ENCODE measurements at places on chromosomes 5 and 9.
A peak's percentile ranks its signal among the peaks of the same experiment; 100 is the strongest.

DNA sequence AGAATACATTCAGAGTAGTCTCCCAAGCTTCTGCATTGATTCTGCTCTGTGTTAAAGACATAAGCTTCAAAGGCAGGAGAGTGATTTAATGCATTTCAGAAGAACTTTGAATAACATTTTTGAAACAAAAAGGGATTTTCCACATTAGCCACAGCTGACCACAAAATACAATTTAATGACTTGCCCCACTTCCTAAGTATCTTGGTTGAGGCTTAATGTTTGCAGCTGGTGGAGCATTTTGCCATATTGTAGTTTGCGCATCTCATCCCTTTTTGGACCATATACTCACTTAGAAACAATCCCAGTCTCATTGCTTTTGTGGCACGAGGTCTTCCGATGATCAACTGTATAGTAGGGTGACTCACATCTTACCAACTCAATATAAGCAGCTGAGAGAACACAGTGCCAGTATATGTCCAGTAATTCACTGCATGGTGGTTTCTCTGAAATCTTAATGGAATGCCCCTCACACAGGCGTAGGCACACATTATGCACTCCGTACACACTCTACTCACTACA lies 455.8 kb upstream of the PTGER4 start:
- DNase-seq, result peak; percentile 77

- no peak for DNase-seq
Measured at GRCh38 chr5:126837906-126838539, 61.1 kb downstream of the LMNB1 start.

DNA sequence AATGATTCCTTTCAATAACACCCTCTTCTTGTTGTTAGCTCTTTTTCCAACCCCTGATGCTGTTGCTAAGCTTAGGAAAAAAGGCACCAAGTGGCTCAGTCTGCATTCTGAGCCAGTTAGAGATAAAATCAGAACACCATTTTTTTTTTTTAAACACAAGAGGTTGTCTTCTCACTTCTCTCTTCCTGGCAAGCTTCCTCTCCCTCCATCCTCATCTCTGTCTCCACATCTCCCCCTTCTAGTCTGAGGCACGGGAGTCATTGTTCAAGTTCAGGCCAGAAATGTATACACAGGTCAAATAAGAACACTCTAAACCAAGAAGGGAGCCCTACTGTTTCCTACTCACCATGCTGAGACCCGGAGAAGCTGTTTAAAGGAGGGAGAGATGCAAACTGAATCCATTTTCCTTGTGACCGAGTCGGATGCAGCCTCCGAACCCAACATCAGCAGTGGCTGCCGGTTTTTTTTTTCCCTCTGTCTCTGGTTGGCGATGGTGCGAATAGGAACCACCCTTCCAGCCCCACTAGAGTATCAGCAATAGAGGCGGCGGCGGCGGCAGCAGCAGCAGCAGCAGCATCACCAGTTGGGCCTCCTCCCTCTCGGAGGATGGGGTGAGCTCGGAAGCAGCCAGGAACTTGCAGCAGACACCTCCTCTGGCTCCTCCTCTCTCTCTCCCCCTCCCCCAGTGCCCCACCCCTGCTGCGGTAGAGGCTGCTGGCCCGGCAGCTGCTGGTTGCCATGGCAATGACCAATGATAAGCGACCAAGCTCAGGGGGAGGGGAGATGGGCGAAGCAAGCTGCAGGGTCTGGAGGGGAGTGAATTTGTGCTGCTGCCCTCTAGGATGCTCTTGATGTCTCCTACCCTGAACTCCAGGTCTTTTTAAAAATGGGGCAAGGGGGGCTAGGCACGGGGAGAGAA lies at the start of gene JAKMIP2:
Gene JAKMIP2, minus strand, starts transcription at position 619 of the 919 bp plus-strand sequence. CDS start 110,922 bp downstream, outside the sequence.
- DNase-seq, result peak; percentile 96

DNA sequence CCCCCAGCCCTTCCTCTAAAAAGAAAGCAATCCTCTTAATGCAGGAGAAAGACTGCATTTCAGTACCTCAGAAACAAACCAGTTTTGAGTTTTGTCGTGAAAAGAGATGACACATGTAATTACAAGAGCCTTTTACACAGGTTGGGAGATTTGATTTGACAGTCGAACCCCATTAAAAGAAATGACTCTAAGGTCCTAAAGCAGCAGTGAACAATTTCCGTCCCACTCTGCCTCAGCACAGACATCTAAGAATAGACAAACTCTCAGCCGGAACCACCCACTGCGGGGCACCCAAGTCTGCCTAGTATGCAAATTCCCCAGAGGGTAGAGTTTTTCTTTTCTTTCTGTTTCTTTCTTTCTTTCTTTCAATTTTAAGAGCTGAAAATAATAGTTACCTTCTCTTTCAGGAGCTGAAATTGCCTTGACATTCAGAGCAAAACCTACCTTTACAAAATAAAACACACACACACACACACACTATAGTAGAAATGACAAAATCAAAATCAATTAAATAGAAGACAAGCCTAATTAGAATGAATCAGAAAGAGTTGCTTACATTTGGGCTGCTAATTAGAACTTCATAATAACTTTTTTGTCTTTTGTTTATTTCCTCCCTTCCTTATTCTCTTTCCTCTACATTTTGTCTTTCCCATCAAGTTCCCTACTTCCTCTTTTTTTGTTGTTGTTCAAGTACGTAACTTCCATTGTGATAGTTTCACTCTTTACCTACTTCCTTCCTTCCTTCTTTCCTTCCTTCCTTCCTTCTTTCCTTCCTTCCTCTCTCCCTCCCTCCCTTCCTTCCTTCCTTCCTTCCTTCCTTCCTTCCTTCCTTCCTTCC lies 65.1 kb downstream of the BASP1 start:
- DNase-seq, result no peak

GRCh38 chr9:5749306-5749705 lies 83.6 kb downstream of the ERMP1 start:
- no peak for DNase-seq

DNA sequence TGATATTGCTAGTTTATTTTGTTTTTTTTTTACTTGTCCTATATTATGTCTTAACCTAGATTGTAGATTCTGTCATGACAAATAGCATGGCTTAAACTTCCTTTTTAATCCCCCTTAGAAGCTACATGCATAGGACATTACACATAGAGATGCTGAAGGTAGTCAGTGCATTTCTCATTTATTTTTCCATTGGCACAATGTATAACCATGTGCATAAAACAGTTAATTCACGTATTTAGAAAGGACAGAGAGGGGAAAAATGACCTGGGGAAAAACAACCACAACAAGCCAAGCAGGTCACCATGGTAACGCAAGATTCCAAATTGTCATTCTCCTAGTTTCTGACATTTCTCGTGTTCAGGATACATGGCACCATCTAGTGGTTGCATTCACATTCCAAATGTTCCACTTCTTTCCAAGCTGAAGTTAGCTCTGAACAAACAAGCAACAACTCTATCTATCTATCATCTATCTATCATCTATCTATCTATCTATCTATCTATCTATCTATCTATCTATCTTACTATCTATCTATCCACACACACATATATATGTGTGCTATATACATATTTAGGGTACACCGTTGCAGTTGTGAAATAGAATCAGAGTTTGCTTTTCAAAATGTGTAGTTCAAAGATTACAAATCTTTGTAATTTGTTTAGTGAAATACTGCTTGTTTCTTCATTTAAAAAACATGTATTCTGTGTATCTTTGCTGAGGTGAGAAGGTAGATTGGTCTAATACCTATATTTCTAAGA lies 487.2 kb upstream of the ST8SIA4 start:
- DNase-seq, result peak; percentile 3

GRCh38 chr9:89000371-89000781 lies 9.1 kb downstream of the S1PR3 start:
- no peak for DNase-seq

DNA sequence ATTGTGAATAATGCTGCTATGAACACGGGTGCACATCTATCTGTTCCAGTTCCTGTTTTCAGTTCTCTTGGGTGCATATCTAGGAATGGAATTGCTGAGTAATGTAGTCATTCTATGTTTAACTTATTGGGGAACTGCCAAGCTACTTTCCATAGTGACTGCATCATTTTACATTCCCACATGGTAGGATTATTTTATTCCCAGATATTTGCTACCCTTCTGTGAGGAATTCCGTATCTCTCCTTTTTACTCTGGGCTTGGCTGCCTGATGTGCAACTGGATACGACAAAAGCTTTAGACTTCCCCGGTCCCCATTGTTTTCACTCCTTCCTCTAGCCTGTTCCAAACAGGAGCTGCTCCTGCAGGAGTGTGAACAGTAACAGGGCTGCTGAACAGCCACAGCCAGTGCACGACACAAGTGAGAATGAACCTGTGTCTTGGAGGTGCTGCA lies 7.2 kb downstream of the TAS2R1 start:
- no peak for DNase-seq

DNA sequence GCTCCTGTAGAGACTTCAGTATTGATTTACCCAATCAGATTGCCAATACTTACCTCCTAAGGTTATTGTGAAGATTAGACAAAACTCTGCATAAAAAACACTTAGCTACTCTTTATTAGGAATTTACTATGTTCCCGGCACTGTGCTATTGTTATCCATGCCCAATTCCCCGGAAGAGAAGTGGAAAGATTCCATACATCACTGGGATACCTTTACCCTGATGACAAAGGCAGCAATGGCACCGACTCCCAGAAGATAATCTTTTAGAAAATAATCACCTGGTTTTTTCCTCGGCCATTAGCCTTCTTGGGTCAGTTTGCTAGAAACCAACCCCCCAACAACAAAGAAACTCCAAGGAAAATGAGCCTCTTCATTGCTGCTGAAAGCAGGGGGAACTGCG lies 226.0 kb downstream of the SNX18 start:
- no peak for DNase-seq

DNA sequence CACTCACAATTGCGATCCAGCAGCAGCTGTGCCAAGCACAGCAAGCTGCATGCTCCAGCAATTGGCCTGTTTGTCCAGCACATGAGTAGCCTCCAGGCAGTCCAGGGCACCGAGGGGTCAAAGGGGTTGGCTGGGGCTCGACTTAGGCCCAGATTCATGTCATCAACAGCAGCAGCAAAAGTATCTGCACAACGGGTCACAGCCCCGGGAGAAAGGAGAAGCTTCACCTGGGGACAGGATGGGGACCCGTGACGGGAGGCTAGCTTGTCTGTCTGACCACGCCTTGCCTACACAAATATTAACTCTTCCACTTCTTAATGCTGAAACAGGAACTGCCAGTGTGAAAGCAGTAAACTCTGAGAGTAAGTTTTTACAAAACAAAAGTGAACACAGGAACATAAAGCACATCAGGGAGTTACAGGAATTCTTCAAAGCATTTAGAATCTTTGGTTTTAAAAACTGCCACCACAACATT lies 191.2 kb downstream of the PIK3R1 start:
- no peak for DNase-seq

DNA sequence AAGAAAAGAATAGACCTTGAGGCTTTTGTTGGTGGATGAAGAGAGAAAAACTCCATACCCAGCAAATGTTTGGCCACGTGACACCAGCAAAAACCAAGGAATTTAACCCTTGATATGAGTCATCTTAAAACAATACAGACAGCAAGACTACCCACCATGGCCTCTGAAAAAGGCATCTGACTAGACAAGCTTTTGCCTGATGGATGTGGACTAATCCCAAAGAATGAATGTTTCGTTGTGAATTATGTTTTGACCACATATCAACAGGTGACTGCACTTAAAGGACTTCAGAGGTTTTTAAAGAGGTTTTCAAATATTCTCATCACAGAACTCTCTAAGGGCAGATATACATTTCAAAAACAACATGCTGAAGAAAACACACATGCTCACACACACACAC lies 33.0 kb upstream of the SLC1A3 start:
- no peak for DNase-seq

DNA sequence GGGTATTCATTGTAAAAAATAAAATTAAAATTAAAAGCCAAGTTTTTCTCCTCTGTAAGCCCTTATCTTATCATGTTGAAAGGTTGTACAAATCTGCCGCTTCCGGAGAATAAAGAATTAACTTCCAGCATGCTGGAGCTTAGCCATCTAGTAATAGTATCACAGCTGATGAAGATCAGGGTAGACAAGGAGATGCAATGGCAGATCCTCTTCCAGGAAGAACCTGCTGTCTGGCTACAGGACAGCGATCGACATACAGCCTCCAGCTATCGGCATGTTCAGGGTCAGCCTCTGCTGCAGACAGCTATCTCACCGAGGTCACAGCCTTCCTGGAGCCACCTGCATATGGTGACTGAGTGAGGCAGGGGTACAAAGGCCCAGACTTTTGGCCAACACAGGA lies 82.6 kb downstream of the MED27 start:
- no peak for DNase-seq

- no peak for DNase-seq
Measured at GRCh38 chr9:110967196-110967595, 71.1 kb downstream of the LPAR1 start.

Measured in CD4-positive, alpha-beta T cell treated with Interleukin-4 for 4 hours (primary cell).